ENCODE measurements at places on chromosomes 6 and 20. TPM values are rescaled to one million over a fixed set of nuclear protein-coding genes. Genes with fewer than 3 reads are reported as not detected.

- no peak for DNase-seq
These were observed 9.5 kb upstream of the SIGLEC1 start for GRCh38 chr20:3721912-3722311.

- DNase-seq: no peak
These were observed 274.1 kb downstream of the TFAP2A start for GRCh38 chr6:10140824-10141223.

- DNase-seq: no peak
These were observed 13.6 kb downstream of the PKIG start for GRCh38 chr20:44596010-44596409.

- DNase-seq: no peak
These were observed 127.3 kb upstream of the NT5E start for GRCh38 chr6:85322446-85323105.

COX4I2 gene
- total RNA-seq: not detected

SLC17A5 gene
- total RNA-seq: 8.1 TPM

Measured in MG63 (cell line).